ENCODE measurements at places on chromosomes 4 and X. TPM values are rescaled to one million over a fixed set of nuclear protein-coding genes. Genes with fewer than 3 reads are reported as not detected.

Gene LIMCH1
- not detected for total RNA-seq

Gene FOXR2
- not detected for total RNA-seq

Gene MAGEB1
- total RNA-seq = not detected

Gene RIPPLY1
- total RNA-seq = not detected

Gene LONRF3
- not detected for total RNA-seq

Gene HADH
- total RNA-seq = 46.3 TPM

Gene GJB1
- not detected for total RNA-seq

Gene DIAPH2
- 12.9 TPM for total RNA-seq

Gene SPANXB1
- not detected for total RNA-seq

Gene CT45A5
- 0.23 TPM for total RNA-seq

Gene HS3ST1
- total RNA-seq = 0.64 TPM

Gene CLGN
- 0.43 TPM for total RNA-seq

Gene F9
- not detected for total RNA-seq

Gene MAGEC2
- total RNA-seq = not detected

Gene EGF
- not detected for total RNA-seq

Gene AFF2
- total RNA-seq = 5.4 TPM

Gene CXCL13
- 0.30 TPM for total RNA-seq

Gene ZAR1
- total RNA-seq = not detected

Gene PDLIM3
- total RNA-seq = not detected

Gene NHSL2
- 1.2 TPM for total RNA-seq

Gene CT45A3
- not detected for total RNA-seq

Gene GABRQ
- not detected for total RNA-seq

Gene TCP11X2
- total RNA-seq = not detected

Gene RNF175
- total RNA-seq = not detected

Gene KLHL4
- total RNA-seq = not detected

Gene IL2
- total RNA-seq = 0.75 TPM

Gene SLITRK4
- total RNA-seq = not detected

Gene SSX4B
- total RNA-seq = not detected

Gene HHIP
- total RNA-seq = not detected

Gene BEX5
- total RNA-seq = 1.7 TPM

Gene GPR143
- total RNA-seq = not detected

Gene HTN1
- not detected for total RNA-seq

Gene SFRP2
- not detected for total RNA-seq

Gene TLR1
- total RNA-seq = 5.1 TPM

Gene UNC5C
- total RNA-seq = not detected

Gene EPGN
- 1.3 TPM for total RNA-seq

Gene FAT1
- 0.36 TPM for total RNA-seq

Gene GATA1
- total RNA-seq = not detected

Gene ARHGAP36
- not detected for total RNA-seq

All from T-helper 2 cell treated with Interferon-gamma antibody and Interleukin-4, amounts not matched to agents 100 ng/mL and 5 ng/mL, for 36 hours (primary cell).